HFF-Myc (cell line): ENCODE measurements at places on chromosomes 2 and 18.

DNA sequence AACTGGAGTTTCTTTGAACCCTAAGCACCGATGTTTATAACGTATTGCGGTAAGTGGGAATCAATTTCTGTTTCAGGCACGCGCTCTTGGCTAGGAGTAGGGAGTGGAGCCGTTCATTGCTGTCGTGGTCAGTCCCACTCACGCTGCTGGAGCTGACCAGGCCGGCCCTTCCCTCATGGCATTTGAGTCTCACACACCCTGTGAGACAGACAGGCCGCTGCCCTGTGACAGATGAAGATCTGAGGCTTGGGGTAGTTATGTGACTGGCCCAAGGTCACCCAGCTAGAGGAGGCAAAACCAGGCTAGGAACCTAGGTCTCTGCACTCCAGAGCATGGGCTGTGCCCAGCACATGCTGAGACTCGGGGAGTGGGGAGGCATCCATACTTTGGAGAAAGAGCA lies 2.9 kb upstream of the CIDEA start:
- DNase-seq, result no peak

DNA sequence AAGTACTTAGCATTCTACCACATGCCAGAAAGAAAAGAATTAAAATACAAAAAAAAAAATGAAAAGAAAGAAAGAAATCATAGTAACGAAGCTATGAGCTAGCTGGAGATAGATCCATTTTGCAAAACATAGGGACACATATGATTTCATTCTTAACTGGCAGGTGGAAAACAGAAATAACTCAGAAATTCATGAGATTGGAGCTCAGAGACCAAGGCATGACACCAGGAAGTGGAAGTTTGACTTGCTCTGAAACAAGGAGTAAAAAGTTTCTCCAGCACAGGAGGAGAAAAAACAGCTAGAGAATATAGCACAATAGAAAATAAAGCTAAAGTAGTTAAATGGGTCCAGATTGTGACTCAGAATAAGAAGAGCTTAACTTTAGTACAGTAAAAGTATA lies 278.1 kb downstream of the ZEB2 start:
- DNase-seq, result no peak

DNA sequence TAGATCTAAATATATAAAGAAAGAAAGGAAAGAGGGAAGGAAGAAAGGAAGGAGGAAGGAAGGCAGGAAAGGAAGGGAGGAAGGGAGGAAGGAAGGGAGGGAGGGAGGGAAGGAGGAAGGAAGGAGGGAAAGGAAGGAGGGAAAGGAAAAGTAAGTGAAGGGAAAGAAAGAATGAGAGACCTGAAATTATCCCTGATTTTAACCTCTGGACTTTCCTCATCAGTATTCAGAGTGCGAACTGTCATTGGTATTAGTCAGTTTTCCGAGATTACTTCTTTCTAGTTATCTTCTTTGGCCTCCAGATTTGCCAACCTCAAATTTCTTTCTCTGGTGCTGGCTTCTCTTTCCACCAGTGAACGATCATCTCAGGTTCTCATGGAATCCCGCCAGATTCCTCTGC lies 215.5 kb upstream of the FN1 start:
- DNase-seq, result no peak

GRCh38 chr2:28950941-28951630 lies 30.0 kb upstream of the TOGARAM2 start:
- DNase-seq, result no peak

- no peak for DNase-seq
Observed at GRCh38 chr2:141125432-141125831, 1005.4 kb downstream of the LRP1B start.

DNA sequence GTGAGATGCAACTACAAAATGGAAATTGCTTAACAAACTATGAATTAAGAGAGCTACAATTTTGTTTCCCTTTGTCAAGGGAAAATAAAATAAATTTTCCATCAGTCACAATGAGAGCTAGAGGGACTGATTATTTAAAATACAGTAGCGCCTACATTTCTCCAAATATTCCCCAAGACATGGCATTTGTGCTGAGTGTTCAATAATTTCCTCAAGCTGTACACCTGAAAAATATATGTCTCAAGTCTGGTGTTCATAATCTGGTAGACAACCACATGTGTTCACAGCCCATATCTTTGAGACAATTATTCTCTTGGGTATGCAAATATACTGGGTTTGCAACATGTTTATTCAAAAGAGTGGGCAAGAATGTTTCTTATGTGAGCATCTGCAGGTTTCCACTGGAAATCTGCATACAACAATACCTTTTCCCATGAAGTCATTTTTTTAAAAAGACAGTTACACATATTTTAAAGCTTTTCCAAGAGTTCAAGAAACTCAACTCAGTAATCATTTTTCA lies 240.1 kb upstream of the VRK2 start:
- DNase-seq, result no peak

DNA sequence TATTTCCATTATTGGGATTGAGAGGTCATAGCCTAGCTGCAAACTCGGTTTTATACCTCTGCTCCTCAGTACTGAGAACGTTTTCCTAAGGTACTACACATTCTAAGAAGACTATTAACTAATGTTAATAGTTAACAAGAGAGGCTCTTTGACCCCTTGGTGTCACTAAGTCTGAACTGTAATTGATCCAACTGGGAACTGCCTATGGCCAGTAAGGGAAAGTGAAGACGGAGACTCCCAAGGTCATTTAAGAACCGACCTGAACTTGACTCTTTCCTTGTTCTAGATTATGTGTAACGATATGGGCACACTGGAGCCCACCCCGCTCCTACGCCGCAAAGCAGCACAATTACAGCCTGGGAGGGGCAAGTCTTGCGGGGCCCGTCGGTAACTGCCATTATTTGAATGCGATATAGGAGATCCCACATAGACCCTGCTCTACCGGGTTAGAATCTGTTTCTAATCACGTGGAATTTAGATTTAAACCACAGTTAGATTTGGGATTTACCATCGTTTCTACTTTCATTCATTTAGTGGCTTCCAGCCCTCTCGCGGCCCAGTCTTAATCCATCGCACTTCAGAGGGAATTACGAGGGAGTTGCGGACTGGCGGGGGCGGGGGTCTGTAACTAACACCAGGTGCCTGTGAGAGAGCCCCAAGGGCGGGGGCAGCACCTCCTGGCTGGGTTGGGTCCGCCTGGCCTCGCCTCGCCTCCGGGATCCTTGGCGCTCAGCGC lies 84.1 kb upstream of the EPB41L3 start:
- DNase-seq, result no peak

GRCh38 chr18:54952026-54952425 lies 7.2 kb downstream of the CCDC68 start:
- no peak for DNase-seq

GRCh38 chr2:133667085-133667484 lies 98.8 kb upstream of the NCKAP5 start:
- peak; percentile 4 for DNase-seq

DNA sequence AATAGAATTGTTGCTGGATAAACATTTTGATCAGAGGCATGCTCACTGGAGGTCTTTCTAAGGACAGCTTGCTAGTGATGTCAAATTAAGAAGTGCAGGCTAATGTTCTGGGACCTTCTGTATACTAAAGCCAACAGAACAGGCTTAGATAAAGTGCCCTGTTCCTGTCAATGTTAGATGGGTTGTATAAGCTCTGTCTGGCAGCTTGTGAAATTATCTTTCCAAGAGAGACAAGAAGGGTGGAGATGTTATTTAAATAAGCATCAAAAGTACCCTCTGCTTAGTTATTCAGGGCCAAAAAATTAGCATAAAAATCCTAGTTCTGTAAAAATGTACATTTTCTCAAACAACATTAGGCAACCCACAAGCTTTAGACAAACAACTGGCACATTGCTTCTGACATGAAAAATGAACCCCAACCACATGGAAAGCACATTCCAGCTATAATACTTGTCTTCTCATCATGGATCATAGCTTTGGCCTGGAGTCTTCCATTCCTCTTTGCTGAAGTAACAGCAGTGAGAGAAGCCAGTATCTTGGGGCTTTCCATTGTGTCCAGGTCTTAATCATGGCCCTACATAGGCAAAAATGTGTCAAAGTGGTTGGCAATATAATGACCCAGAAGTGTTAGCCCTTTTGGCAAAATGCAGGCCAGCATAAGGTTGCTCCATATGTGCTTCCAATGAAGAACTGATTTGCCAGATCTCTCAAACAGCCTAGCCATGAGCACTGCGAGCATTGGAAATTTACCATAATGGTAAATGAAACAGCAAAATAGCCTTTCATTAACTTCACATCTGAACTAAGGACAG lies 478.1 kb upstream of the ZNF804A start:
- no peak for DNase-seq

DNA sequence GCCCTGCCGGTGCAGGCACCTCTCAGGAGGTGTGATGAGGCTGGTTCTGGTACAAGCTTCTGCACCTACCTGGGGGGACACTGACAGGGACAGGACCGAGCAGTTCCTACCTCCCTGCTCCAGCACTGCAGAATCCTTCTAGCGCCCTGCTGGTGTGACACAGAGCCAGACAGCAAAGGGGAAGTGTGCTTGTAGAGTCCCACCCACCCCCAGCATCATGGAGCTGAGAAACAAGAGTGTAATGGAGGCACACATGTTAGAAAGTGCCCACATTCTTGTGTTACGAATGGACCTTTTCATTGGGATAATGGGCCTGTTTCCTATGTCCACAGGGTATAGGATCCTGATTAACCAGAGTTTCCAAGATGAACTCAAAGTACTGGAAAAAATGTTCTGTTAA lies 38.3 kb downstream of the OXER1 start:
- DNase-seq, result no peak

- no peak for DNase-seq
Observed at GRCh38 chr2:217512259-217512658, 490.5 kb downstream of the TNS1 start.

DNA sequence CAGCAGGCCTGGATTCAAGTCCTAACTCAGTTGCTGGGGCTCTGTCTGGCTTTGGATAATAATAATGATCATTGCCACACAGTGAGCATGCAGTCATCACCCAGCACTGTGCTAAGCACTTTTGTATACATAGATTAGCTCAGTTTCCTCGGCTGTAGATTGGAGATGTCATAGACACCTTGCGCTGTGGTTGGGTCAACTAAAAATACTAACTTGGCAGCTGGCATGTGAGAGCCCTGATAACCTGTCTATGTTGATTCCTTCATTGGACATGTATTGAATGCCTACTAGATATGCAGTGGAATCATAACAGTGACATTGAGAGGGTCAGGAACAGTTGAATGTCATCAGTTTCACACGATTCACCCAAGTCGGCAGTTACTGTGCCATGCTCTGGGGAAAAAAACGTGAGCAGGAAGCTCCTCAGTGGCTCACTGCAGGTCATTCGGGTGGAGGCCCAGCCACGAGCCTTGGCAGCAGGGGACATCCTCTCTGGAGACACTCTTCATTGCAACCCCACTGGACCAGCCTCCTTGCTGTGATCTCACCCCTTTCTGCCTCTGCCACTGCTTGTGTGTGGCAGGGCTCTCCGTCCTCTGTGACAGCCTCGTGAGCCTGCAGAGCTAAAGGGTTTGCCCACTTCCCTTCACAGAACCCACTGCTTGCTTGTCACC lies 85.3 kb downstream of the NPAS2 start:
- DNase-seq, result no peak

GRCh38 chr2:11048335-11049008 lies 106.8 kb upstream of the SLC66A3 start:
- DNase-seq, result no peak

DNA sequence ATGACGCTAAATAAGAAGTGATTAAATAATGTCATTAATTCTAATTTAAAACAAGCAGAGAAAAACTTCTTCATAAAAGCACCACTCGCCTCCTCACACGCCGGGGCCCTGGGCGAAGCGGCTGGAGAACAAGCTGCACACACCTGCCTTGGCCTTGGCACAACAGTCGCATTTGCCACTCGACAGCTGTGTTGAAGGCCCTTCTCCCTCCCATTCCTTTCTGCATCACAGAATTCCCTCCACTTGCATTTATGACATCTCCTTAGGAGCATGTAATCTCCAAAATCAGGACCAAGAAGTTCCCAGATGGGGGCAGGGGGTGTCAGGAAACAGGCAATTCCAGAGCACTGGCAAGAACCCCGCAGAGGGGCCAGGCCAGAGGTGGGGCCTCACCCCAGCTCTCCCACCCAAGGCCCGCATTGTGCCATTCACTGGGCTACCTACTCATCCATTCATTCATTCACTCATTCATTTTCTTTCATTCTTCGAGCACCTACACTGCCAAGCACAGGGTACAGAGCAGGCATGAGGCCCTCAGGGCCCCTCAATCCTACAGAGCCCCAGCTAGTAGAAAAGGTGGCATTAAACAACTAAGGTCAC lies 6.4 kb downstream of the HDAC4 start:
- DNase-seq, result no peak

DNA sequence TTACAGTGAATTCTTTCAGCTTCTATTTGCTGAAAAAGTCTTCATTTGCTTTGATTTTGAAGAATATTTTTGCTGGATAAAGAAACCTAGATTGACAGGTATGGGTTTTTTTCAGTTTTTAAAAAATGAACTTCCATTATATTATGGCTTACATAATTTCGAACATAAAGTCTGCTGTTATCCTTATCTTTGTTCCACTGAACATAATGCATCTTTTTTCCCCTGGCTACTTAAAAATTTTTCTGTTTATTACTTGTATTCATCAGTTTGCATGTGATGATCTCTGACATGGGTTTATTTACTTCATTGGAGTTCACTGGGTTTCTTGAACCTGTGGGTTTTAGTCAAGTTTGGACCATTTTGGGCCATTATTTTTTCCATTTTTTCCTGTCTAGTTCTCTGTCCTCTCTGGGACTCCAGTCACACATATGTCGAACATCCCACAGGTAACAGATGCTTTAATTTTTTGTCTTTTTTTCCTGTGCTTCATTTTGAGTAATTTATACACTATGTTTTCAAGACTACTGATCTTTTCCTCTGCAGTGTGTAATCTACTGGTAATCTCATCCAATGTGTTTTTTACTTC lies 33.1 kb downstream of the SEC11C start:
- DNase-seq, result no peak

DNA sequence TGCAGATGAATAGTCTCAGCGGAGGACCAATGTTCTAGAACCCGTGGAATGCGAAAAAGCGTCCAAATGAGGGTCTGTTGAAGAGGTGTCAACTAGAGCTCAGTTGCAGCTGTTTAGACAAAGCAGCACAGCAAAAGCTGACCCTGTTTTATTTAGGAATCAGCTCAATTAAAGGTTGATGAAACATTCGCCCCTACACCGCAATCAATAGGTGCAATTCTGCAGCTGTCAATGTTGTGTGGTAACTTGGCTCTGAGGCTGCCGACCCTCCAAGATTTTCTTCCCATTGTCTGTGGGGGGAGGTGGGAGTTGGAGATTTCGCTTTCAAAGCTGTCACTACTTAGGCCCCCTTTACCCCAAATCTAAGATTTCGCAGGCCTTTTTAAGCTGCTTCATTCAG lies 330.0 kb downstream of the ETAA1 start:
- no peak for DNase-seq

GRCh38 chr2:133193544-133194361 lies 374.5 kb downstream of the NCKAP5 start:
- DNase-seq, result no peak
